ENCODE measurements at places on chromosomes 2 and 18. TPM values are rescaled to one million over a fixed set of nuclear protein-coding genes. Genes with fewer than 3 reads are reported as not detected.

The LRP1B gene
- 0.15 TPM for polyA plus RNA-seq

The FSHR gene
- not detected for polyA plus RNA-seq

The CCBE1 gene
- polyA plus RNA-seq, result 40.4 TPM

The NEU4 gene
- not detected for polyA plus RNA-seq

The SOX11 gene
- polyA plus RNA-seq, result 2.8 TPM

The ABCG5 gene
- not detected for polyA plus RNA-seq

The HTR2B gene
- polyA plus RNA-seq, result 1.2 TPM

The GCG gene
- polyA plus RNA-seq, result 0.27 TPM

The KIF5C gene
- polyA plus RNA-seq, result 0.12 TPM

The NCK2 gene
- polyA plus RNA-seq, result 18.9 TPM

The NEB gene
- polyA plus RNA-seq, result 0.14 TPM

The SAG gene
- polyA plus RNA-seq, result not detected

The EFEMP1 gene
- polyA plus RNA-seq, result 376 TPM

The KDSR gene
- 34.0 TPM for polyA plus RNA-seq

The SP5 gene
- not detected for polyA plus RNA-seq

The LRRFIP1 gene
- polyA plus RNA-seq, result 71.1 TPM

The GRP gene
- not detected for polyA plus RNA-seq

The INPP1 gene
- 13.7 TPM for polyA plus RNA-seq

The VIT gene
- polyA plus RNA-seq, result not detected

The ZSWIM2 gene
- 0.10 TPM for polyA plus RNA-seq

The PAIP2B gene
- polyA plus RNA-seq, result 0.24 TPM

The PLGLB2 gene
- polyA plus RNA-seq, result 4.5 TPM

The DPP4 gene
- 61.0 TPM for polyA plus RNA-seq

The TNFRSF11A gene
- polyA plus RNA-seq, result not detected

The SCN9A gene
- 39.9 TPM for polyA plus RNA-seq

The AMER3 gene
- not detected for polyA plus RNA-seq
